ENCODE measurements at places on chromosomes 3 and 15. TPM values are rescaled to one million over a fixed set of nuclear protein-coding genes. Genes with fewer than 3 reads are reported as not detected.

GRCh38 chr3:62942764-62943163, 67.5 kb upstream of the CADPS start:
- H3K27me3 ChIP-seq = no peaks in the 10 kb centered on the region
- H3K27ac ChIP-seq = no peak overlapping the region
- H3K4me3 ChIP-seq = no peak overlapping the region
- no peaks in the 10 kb centered on the region for H3K4me1 ChIP-seq

DNA sequence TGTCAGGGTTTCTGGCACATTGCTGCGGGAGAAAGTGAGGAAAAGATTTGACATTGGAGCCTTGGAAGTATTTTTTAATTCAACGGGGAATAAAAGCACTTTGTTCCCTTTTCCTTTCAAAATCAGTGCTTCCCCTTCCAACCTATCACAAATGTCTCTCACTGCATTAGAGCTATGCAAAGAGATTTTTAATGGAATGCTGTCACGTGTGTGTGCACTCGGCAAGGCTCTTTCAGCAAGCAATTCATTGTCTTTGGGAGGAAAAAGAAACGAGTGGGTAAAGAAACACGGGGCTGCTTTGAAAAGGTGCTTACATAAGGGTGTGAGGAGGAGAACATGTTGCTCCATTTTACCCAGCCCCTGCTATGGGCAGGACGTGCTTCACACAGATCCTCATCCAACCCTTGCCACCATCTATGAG, 490.4 kb upstream of the PROK2 start:
- no peak overlapping the region for H3K4me3 ChIP-seq
- no peaks in the 10 kb centered on the region for H3K4me1 ChIP-seq
- DNase-seq = no peak
- no peaks in the 10 kb centered on the region for H3K36me3 ChIP-seq
- peaks cover 21% of the 10 kb centered on the region for H3K27me3 ChIP-seq

- H3K4me1 ChIP-seq = peaks cover 20% of the 10 kb centered on the region
- H3K4me3 ChIP-seq = no peak overlapping the region
- no peak for DNase-seq
- H3K36me3 ChIP-seq = no peaks in the 10 kb centered on the region
These were observed 84.8 kb downstream of the XXYLT1 start for GRCh38 chr3:195186041-195186709.

GRCh38 chr15:90336705-90337141, 15.4 kb upstream of the ZNF774 start:
- H3K36me3 ChIP-seq = no peaks in the 10 kb centered on the region
- DNase-seq = no peak
- peaks cover 14% of the 10 kb centered on the region for H3K4me1 ChIP-seq
- no peak overlapping the region for H3K4me3 ChIP-seq

- H3K27ac ChIP-seq = no peak overlapping the region
- DNase-seq = no peak
- H3K27me3 ChIP-seq = no peaks in the 10 kb centered on the region
- no peaks in the 10 kb centered on the region for H3K4me1 ChIP-seq
These were observed 318.0 kb upstream of the LMCD1 start for GRCh38 chr3:8183627-8184026.

GRCh38 chr15:101526442-101526841, 36.9 kb upstream of the PCSK6 start:
- H3K4me1 ChIP-seq = peaks cover 13% of the 10 kb centered on the region
- no peaks in the 10 kb centered on the region for H3K27me3 ChIP-seq
- no peak overlapping the region for H3K27ac ChIP-seq
- no peaks in the 10 kb centered on the region for H3K36me3 ChIP-seq
- DNase-seq = no peak

Gene FHIT
- total RNA-seq = 20.1 TPM

Gene STAB1
- total RNA-seq = 0.44 TPM

DNA sequence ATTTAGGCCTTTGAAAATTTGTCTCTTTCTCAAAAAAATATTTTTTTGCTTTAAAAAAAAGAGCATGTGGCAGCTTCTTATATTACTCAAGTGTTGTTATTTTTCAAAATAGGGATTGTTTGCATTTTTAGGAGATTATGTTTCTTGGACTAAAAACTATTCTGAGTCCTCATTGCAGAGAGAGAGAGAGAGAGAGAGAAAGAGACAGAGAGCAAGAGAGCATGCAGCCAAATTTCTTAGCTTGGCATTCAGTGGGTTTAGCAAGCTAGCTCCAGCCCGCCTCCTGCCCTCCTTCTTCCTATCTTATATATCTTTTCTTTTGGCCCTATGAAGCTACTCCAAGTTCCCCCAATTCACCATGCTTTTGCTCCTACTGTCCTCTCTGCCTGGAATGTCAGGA, 55.7 kb downstream of the CEMIP start:
- no peaks in the 10 kb centered on the region for H3K36me3 ChIP-seq
- H3K27ac ChIP-seq = no peak overlapping the region
- no peaks in the 10 kb centered on the region for H3K27me3 ChIP-seq

Gene EFCAB12
- 0.42 TPM for total RNA-seq

DNA sequence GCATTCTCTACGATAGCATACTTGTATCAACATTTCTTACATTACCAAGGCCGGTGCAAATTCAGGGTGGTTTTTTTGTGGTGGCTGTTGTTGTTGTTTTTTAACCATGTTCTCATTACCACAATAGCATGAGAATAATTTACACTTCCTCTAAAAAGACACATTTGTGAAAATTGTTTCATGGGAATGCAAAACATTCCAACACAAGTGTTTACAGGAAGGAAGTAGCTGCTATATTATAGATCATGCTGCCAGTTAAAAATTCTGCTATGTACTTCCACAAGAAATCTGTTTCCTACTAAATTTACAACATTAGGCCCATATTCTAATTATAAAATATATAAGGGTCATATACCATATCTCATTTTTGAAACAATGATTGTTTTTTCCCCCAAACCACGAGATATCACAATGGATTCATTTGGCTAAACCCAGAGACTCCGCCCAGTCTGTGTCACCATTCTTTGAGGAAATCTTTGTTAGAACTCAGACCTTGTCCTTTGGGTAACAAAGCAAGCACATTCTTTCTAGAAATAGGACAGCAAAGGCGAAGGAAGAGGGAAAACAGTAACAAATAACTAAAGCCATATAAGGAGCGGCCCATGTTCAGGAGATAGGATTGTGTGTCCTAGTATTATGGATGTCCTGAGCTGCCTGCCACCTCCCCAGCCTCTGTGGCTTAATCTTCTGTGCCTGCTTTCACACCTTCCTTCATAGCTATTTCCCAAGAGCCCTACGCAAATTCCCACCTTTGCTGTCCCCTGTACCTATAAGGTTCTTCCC, 60.1 kb downstream of the UACA start:
- no peaks in the 10 kb centered on the region for H3K27me3 ChIP-seq
- no peak overlapping the region for H3K4me3 ChIP-seq
- no peak for DNase-seq
- no peak overlapping the region for H3K27ac ChIP-seq
- no peaks in the 10 kb centered on the region for H3K36me3 ChIP-seq

Gene CCR3
- not detected for total RNA-seq

Gene BFSP2
- not detected for total RNA-seq

DNA sequence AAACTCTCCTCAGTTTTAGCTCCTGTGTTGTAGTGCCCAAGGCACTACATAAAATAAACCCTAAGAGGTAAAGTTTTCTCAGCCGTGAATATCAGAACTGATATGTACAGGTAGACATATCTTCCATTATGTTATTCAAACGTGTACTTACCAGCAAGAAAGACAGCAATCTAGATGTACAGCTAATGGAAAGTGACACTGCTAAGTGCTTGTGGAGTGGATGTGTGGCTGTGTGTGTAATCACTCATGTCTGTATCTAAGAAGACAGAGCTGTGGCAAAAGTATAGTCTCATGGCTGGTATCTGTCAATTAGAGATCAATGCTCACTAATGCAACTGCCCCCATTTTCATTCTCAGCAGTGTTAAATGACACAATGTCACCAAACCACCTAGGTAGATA, 101.3 kb downstream of the FMN1 start:
- no peaks in the 10 kb centered on the region for H3K27me3 ChIP-seq
- peaks cover 6% of the 10 kb centered on the region for H3K4me1 ChIP-seq
- no peak for DNase-seq
- no peak overlapping the region for H3K27ac ChIP-seq
- no peak overlapping the region for H3K4me3 ChIP-seq
- H3K36me3 ChIP-seq = no peaks in the 10 kb centered on the region

- peaks cover 10% of the 10 kb centered on the region for H3K4me1 ChIP-seq
- H3K4me3 ChIP-seq = peak overlapping the region; percentile 65
- no peak overlapping the region for H3K27ac ChIP-seq
- no peaks in the 10 kb centered on the region for H3K27me3 ChIP-seq
These were observed 1.4 kb downstream of the CRTC3 start for GRCh38 chr15:90531147-90531546.

DNA sequence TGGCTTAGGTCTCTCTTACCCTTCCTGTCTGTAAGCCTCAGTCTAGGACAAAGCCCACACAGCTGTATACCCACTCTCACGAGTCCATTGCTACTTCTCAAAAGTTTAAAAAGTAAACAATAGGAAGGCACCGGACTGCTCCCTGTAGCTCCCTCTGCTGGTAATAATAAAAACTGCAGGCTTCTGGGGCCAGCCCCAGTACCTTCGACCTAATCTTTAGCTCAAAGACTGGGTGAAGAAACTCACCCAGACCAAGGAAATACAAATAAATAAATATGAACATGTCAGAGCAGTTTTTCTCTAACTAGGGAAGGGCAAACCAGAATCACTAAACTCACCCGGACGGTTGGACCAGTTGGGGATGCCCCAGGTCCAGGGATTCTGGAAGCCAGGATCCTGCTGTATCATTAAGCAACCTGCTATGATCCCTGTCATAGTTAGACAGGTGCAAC, 5.0 kb downstream of the FAM219B start:
- H3K27ac ChIP-seq = no peak overlapping the region
- H3K4me3 ChIP-seq = no peak overlapping the region
- no peaks in the 10 kb centered on the region for H3K27me3 ChIP-seq
- no peak for DNase-seq
- H3K4me1 ChIP-seq = peaks cover 9% of the 10 kb centered on the region
- peaks cover 11% of the 10 kb centered on the region for H3K36me3 ChIP-seq

DNA sequence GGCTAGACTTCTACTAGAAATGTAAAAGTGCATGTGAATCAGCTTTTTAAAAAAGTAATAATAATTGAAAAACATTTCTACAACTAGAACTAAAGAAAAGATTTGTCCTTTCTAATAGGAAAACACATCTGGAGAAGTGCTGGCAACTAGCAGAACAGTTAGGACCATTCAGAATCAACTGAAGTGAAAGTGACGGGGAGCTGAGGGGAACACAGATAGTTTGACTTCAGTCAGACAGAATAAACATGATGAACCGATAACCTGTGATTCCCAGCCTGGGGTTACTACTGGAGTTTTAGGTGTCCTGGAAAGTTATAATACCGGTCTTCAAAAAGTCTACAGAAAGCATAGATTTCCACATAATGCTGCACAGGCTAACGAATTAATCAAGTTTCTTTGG, 28.1 kb downstream of the OPA1 start:
- DNase-seq = no peak
- no peaks in the 10 kb centered on the region for H3K4me1 ChIP-seq
- no peak overlapping the region for H3K4me3 ChIP-seq
- peaks cover 27% of the 10 kb centered on the region for H3K36me3 ChIP-seq
- no peaks in the 10 kb centered on the region for H3K27me3 ChIP-seq

Gene C3orf49
- not detected for total RNA-seq

- no peaks in the 10 kb centered on the region for H3K36me3 ChIP-seq
- no peak overlapping the region for H3K4me3 ChIP-seq
- H3K27me3 ChIP-seq = no peaks in the 10 kb centered on the region
- H3K4me1 ChIP-seq = peaks cover 18% of the 10 kb centered on the region
- no peak for DNase-seq
- no peak overlapping the region for H3K27ac ChIP-seq
These were observed 1.3 kb downstream of the FSD2 start for GRCh38 chr15:82804575-82804949.

GRCh38 chr15:82977076-82977475, 8.9 kb upstream of the RAMAC start:
- DNase-seq = no peak
- H3K4me1 ChIP-seq = no peaks in the 10 kb centered on the region
- no peak overlapping the region for H3K27ac ChIP-seq
- H3K27me3 ChIP-seq = no peaks in the 10 kb centered on the region
- H3K36me3 ChIP-seq = no peaks in the 10 kb centered on the region
- H3K4me3 ChIP-seq = no peak overlapping the region

GRCh38 chr3:16552757-16553156, 39.3 kb upstream of the RFTN1 start:
- H3K36me3 ChIP-seq = no peaks in the 10 kb centered on the region
- H3K27me3 ChIP-seq = no peaks in the 10 kb centered on the region
- H3K4me3 ChIP-seq = no peak overlapping the region
- H3K27ac ChIP-seq = no peak overlapping the region
- DNase-seq = no peak

- H3K27me3 ChIP-seq = peaks cover 25% of the 10 kb centered on the region
- no peak overlapping the region for H3K4me3 ChIP-seq
- H3K4me1 ChIP-seq = no peaks in the 10 kb centered on the region
- no peaks in the 10 kb centered on the region for H3K36me3 ChIP-seq
- H3K27ac ChIP-seq = no peak overlapping the region
These were observed 176.3 kb upstream of the LMCD1 start for GRCh38 chr3:8325306-8325705.

DNA sequence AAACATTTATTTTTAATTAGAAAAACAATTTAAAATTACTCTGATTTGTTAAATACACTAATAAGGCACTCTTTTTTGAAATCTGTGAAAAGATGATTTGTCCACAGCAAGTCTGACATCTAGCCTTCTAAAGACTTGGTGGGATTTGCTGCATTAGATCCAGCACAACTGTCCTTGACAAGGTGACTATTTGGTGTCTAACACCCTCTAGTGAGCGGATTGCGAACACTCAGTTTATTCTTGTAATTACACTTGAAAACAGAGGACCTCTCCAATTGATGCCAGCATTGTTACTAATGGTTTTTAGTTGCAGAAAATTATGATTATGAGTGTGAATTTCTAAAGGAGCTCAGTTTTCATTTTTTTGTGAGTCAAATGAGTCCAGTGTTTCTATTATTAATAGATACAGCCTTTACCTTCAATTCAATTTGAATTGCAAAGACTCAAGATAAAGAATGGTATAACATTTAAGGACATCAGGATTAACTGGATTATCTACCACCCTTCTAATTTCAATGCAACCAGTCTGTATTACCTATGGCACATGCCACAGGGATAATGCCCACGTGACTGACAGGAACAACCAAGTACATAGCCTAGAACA, 29.7 kb upstream of the STRIT1 start:
- H3K4me1 ChIP-seq = no peaks in the 10 kb centered on the region
- H3K4me3 ChIP-seq = no peak overlapping the region
- H3K36me3 ChIP-seq = no peaks in the 10 kb centered on the region
- H3K27ac ChIP-seq = no peak overlapping the region
- H3K27me3 ChIP-seq = no peaks in the 10 kb centered on the region

Gene PBRM1
- total RNA-seq = 40.0 TPM

DNA sequence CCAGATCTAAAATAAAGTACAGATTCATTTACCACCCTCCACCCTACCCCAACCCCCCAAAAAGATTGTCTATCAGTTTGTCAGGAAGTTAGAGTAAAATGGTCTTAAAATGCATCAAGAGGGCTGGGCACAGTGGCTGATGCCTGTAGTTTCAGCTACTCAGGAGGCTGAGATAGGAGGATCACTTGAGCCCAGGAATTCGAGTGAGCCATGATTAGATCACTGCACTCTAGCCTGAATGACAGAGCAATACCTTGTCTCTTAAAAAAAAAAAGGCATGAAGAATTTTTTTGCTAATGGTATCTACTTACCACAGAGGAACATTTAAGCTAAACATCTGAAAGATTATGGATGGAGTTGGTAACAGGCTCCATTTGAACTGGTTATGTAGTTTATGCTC, 71.0 kb downstream of the RBM6 start:
- no peak for DNase-seq
- H3K27ac ChIP-seq = no peak overlapping the region
- H3K4me3 ChIP-seq = no peak overlapping the region
